Activated naive CD8-positive, alpha-beta T cell treated with anti-CD3 and anti-CD28 coated beads for 36 hours (primary cell): ENCODE measurements at places on chromosomes 12 and 14. TPM values are rescaled to one million over a fixed set of nuclear protein-coding genes. Genes with fewer than 3 reads are reported as not detected.

DNA sequence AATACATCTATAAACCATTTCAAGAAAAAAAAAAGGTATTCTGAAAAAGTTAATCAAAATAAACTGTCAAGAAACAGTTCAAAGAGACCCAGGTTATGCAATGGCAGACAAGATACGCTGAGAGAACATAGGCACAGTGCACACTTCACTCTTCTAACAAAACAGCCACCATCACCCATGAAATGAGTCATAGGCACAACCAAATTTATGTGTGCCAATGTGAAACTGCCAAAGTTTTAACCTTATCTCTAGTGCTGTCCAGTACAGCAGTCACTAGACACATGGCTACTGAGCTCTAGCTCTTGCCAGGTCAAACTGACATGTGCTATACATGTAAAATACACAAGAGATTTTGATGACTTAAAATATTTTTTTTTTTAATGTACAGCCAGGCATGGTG lies 1.4 kb downstream of the CEP128 start:
- no peak for DNase-seq

DNA sequence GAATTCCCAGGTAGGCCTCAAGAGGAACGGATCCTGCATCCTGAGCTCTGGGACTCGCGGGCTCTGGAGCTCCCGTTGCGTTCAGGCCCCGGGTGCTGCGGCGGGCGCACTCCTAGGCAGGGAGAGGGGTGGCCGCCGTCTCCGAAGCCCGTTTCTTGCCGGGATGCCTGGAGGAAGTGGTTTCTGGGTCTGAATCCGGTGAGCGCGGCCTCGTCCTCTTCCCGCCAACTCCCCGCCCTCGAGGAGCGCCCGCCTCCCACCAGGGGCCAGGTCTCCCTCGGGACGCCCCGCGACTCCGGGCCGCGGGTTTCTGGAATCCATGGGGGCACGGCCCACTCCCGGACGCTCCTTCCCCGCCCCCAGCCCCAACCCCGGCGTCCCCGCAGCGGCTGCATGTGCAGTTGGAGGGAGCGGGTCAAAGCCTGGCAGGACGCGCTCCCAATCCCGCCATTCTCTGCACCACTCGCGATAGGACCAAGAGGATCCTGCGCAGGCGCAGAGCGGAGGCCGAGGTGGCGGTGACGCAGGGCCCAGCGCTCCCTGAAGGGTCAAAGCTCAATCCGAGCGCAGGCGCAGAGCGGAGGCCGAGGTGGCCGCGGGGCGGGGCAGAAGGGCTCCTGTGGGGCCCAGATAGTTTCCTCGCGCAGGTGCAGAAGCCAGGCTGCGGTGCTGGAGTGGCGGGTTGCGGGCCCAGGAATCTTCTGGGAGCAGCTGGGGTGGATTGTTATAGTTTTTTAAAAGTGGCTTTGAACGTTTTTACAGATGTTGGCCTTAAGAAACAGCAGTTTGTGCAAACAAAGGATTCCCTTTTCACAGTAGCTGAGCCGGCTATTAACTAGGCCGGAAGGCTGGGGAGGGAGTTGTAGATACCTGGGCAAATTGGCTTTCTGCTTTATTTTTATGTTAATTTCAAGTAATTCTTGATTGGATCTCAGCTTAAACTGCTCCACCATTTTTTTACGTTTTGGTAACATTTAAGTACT lies 796.4 kb downstream of the AACS start:
- DNase-seq, result no peak

GRCh38 chr14:29521526-29522137 lies 406.0 kb downstream of the PRKD1 start:
- DNase-seq, result no peak

- no peak for DNase-seq
Observed at GRCh38 chr12:26642361-26642760, 190.6 kb downstream of the ITPR2 start.

- no peak for DNase-seq
Observed at GRCh38 chr12:13220838-13221237, 24.3 kb downstream of the EMP1 start.

DNA sequence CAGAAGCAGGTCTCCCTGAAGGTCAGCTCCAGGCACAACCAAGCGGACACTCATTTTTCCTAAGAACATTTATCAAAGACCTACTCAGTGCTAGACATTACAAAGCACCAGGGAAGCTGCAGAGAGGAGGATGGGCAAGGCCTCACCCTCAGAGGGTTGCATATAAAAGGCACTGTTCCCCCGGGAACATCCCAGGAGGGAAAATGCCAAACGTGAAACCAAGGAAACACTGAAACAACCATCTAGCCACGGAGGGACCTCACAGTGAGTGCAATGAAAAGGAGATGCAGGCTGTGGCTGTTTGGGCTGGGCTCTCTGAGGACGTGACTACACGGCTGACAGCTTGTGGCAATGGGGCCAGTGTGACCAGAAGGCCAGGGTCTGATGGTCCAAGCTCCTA lies 117.4 kb upstream of the VASH1 start:
- DNase-seq, result no peak

DNA sequence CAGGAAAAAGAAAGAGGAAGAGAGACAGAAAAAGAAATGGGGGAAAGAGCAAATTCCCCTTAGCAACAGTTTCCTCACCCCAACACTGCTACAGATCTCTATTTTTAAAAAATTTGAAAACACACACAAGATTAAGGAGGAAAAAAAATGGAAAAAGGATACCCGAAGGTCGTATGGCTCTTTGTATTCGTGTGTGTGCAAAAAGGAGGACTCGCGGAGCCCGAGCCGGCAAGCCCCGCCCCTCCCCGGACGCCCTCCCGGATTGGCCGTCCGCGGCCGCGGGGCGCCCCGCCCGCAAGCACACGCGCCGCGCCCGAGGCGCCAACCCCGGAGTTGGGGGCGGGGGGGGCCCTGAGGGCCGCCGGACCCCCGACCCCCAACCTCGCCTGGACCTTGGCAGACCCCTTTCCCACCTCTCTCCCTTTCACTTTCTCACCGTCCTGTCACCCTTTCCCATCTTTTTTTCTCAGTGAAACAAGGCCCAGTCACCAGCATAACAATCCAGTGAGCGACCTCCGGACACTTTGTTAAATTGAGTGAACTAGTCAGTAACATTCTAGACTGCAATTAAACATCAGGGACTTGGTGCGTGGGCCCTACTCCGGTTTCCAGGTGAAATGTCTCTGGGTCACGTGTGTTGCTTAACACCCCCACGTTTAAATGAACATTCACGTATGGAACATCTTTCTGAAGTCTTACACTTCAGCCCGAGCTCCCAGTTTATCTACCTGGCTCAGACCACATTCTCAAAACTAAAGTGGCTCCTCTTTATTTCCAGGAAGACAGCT lies at the start of gene C14orf93:
Gene C14orf93, minus strand, starts transcription at position 205 of the 788 bp plus-strand sequence. CDS start 11,120 bp downstream, outside the sequence.
- DNase-seq, result peak; percentile 88

DNA sequence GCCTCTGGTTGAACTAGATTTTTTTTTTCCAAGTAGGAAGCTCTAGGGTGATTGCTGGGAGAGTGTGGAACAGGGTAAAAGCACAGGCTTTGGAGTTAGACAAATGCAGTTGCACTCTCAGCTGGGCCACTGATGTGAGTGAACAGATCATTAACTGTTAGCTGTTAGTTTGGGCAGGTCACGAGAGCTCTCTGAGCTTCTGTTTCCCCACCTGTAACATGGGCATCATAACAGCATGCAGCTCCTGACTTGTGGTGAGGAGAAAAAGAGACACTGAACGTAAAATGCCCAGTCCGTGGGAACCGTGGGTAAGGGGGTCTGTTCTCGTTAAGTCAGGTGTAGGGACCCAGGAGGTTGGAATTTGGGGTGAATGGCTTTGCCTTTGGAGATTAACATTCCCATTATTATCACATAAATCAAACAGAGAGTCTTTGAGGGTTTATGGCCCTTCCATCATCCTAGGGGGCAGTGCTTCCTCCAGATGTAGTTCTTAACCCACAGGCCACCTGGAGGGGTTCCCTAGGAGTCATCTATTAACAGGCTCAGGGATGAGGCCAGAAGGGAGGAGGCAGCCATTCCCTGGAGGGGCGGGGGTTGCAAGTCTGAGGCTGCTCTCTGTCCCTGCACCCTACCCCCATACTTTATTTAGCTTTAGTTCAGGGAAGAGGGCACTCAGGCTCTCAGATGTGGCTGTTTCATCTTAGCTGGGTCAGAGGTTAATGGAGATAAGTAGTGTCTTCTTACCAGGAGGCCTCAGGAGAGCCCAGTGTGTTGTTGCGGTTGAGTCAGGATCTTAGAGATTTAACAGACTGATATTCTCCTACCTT lies 135.2 kb downstream of the DACT1 start:
- no peak for DNase-seq

DNA sequence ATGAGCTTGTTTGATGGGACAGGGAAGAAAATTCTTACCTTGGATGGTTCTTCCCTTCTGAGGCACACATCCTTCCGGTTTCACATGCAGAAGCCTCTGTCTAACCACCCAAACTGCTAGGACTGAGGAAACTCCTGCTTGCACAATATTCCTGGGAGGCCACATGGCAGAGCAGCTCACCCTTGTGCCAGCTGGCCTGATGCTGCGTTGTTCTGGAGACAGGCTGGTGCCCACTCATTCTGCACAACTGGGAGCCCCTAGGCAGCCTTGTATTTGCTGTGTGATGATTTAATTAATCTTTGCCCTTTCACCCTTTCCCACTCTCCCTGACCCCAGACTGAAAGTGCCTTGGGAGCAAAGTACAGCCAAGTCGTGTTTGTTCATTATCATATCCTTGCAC lies 130.8 kb downstream of the RTN1 start:
- no peak for DNase-seq

GRCh38 chr14:94132285-94132887 lies 3.0 kb upstream of the IFI27L2 start:
- peak; percentile 52 for DNase-seq

DNA sequence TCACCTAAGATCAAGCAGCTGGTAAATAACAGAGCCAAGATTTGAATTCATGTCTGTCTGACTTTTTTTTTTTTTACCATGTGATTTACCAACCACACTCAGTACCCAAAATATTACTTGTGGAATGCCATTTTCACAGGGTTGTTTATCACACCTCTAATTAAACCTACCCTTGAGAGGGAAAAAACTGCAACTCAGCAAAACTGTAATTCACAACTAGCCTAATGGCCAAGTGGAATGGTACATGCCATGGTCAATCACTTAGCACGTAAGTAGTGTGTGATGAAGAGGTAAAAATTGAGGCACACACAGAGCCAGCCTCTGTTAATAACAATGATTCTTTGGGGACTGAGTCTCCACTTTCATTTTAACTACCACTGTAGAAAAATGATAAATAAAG lies 412.9 kb upstream of the GARIN6 start:
- DNase-seq, result no peak

- DNase-seq, result no peak
Observed at GRCh38 chr14:93803408-93804318, 15.4 kb upstream of the PRIMA1 start.

- no peak for DNase-seq
Observed at GRCh38 chr14:106792543-106792942, 1266.2 kb downstream of the TMEM121 start.

- no peak for DNase-seq
Observed at GRCh38 chr14:21093769-21094681, 4.4 kb downstream of the ZNF219 start.

GRCh38 chr14:105700622-105701288 lies 174.4 kb downstream of the TMEM121 start:
- DNase-seq, result no peak

GRCh38 chr14:53127832-53128231 lies 25.3 kb downstream of the DDHD1 start:
- DNase-seq, result no peak

DNA sequence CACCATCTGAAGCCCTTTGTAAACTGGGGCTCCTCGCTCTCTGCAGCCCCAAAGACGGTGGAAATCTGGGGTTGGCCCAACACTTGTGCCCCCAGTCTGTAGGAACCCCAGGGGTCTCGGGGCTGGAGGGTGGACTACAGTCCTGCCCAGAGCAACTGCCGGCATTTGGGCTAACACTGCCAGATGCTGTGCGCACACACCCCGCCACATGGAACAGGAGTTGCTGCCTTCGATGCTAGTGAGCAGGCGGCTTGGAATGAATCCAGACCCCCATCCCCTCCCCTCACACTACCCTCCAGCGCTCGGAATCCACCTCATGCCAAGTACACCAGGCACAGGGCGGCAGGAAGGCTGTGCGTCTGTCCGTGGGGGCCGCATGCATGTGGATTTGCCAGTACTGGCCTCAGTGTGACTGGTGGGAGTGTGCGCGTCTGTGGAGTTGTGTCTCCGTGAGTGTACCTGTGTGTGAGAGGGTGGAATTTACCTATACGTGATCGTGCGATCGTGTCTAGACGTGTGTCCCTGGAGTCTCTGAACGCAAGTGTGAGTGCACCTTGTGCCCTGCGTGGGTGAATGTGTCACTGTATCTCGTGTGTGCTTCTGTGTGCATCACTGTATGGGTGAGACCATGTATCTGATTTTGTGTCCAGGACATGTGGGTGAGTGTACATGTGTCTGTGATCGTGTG lies 5.1 kb downstream of the LHX5 start:
- no peak for DNase-seq

DNA sequence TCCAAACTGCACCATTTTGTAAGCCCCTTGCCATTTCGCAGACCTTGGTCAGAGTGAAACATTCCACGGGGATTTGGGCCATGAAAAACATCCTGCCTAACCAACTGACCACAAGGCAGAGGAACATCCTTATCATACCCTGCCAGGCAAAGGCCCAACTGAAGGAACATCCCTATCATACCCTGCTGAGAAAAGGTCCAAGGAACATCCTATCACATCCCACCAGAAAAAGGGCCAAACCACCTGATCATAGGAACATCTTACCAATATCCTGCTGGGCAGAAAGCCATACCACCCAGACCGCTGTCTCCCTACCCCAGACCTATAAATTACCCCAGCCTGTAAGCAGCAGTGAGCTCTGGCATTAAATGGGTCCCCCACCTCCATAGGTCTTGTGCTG lies 19.4 kb upstream of the LRRC9 start:
- DNase-seq, result no peak

FAM181A gene
- total RNA-seq, result not detected

HCAR1 gene
- total RNA-seq, result 0.54 TPM

KIF21A gene
- 22.2 TPM for total RNA-seq

CAPZA3 gene
- total RNA-seq, result not detected

TPPP2 gene
- total RNA-seq, result not detected

NAV3 gene
- total RNA-seq, result not detected

RAB2B gene
- total RNA-seq, result 17.3 TPM

BMAL2 gene
- 10.8 TPM for total RNA-seq

DENR gene
- total RNA-seq, result 77.7 TPM

CMAS gene
- 38.2 TPM for total RNA-seq

COQ10A gene
- total RNA-seq, result 9.5 TPM

ERO1A gene
- total RNA-seq, result 121 TPM

KRT2 gene
- not detected for total RNA-seq

COL2A1 gene
- total RNA-seq, result not detected

SLC22A17 gene
- total RNA-seq, result 2.9 TPM

IFNG-AS1 gene
- not detected for total RNA-seq
